ENCODE measurements at places on chromosomes 2 and 18.

GRCh38 chr2:12451726-12452125, 265.0 kb upstream of the TRIB2 start:
- DNase-seq: no peak

GRCh38 chr2:94997981-94998930, 27.3 kb upstream of the MAL start:
- no peak for DNase-seq

DNA sequence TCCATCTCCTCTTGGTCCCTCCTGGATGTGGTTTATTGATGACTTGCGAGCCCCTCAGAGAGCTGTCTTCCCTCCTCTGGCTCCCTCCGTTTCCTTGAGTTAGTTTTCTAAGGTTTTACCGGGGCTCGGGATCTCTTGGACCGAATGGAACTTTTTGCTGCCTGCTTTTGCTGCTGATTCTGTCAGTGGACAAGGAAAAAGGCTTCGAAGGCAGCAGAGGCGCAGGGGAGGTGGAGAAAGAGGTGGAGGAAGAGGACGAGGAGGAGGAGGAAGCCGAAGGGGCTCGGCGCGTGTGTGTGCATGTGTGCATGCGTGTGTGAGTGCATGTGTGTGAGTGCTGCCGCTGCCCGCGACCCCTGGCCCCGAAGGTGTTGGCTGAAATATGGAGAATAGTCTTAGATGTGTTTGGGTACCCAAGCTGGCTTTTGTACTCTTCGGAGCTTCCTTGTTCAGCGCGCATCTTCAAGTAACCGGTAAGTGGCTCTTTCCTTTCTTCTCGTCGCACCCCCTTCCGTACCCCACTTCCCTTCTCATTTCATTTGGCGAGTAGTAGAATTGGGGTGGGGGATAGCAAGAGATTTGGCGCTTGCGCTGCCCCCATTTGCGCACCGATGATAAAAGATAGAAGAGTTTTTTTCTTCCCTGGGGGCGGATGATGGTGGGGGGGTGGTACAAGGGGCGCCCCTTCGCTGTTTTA, 557 bp downstream of the DCC start:
- no peak for DNase-seq

GRCh38 chr2:26959331-26959730, 11.1 kb upstream of the MAPRE3 start:
- no peak for DNase-seq

GRCh38 chr2:101146535-101146934, 4.6 kb downstream of the TBC1D8 start:
- no peak for DNase-seq

GRCh38 chr2:233453111-233453915, 99.0 kb downstream of the DGKD start:
- no peak for DNase-seq

DNA sequence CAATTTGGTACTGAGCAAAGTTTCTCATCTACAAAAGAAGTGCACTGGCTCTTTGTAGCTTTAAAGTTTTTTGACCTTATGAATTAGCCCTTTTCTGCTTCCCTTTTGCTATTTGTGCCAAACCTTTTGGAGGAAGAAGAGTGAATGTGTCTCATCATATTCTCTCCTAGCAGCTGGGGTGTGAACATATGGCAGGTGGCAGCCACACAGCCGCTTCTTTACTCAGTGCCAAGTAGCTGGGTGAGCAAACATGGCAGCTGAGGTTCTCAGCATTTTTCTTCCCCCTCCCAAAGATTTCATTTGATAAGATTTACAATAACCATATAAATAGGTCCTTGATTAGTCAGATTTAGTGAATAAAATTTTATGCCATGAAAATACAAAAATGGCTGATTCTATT, 46.7 kb upstream of the STK17B start:
- no peak for DNase-seq

- no peak for DNase-seq
Measured at GRCh38 chr2:191247381-191248057, 2.3 kb downstream of the MYO1B start.

DNA sequence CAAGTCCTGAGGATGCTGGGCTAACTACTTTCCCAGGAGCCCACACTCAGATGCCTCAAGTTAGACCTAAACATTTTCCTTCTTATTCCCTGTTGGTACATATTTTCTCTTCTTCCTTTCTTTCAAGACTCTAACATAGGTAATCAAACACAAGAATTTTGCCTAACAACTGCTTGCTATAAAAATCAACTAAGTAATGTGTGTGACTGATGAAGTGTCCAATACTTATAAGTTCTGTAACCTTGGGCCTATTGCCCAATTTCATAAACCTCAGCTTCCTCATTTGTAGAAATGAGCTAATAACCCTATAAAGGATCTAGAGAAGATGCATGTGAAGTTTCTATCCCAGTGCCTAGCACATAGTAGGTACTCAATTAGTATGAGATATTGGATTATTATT, 31.6 kb upstream of the PIK3C3 start:
- no peak for DNase-seq

- DNase-seq: no peak
Measured at GRCh38 chr2:98665677-98666076, 57.3 kb downstream of the UNC50 start.

DNA sequence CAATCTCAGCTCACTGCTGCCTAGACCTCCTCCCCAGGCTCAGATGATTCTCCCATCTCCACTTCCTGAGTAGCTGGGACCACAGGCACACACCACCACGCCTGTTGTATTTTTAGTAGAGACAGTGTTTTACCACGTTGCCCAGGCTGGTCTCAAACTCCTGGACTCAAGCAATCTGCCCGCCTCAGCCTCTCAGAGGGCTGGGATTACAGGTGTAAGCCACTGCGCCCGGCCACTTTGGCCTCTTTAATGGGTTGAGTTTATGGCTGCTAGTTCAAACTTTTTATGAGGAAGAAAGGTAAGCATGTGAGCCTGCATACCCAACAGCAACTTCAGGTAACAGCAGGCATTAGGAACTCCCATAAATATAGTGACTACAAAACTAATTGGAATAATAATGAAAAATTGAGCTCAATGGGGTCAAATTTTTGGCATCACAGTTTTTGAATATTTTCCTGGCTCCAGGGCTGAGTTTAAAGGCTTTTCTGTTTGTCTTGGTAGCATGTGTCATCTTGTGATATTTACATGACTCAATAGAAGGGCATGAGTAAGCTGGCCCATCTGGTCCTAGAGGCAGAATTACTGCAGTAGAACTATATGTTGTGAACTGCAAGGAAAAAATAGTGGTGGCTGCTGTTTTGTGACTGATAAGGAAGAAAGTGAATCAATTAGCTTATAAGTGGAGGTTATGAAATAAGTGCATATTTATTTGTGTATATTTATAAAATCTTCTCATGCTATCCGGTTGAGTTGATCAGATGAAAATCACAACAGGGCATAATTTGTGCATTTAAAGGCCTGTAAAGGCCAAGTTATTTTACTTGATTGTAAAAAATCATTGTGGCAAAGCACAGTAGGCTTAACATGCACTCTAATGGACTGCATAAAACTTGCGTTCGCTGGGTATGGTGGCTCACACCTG, 24.8 kb downstream of the GALM start:
- DNase-seq: no peak

DNA sequence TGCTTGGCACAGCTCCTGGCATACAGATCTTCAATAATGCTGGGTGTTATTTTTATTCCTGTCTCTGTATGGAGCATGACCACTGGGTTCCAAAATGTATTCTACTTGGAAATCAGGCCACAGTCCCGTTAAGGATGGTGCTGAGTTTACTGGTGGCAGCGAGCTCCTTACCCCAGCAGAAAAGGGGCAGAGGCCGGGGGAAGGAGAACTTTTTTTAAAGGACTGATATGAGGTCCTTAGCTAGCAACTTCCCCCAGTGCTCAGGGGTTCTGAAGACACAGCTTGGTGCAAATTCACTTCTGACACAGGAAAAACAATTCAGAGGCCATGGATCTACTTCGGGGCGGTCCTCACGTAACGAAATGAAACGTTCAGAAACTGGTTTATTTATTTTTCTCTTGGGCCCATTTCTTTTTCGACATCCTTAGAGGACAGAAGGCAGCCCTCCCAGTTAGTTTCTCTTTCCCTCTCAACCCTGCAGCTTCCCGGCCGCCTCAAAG, 872 bp downstream of the RDH14 start:
- no peak for DNase-seq

- DNase-seq: no peak
Measured at GRCh38 chr2:72765997-72766609, 59.7 kb downstream of the EXOC6B start.

- DNase-seq: no peak
Measured at GRCh38 chr2:15729709-15730544, 138.3 kb downstream of the DDX1 start.

- no peak for DNase-seq
Measured at GRCh38 chr2:215652388-215652787, 216.5 kb upstream of the FN1 start.

- no peak for DNase-seq
Measured at GRCh38 chr2:203948733-203949132, 12.2 kb downstream of the ICOS start.

DNA sequence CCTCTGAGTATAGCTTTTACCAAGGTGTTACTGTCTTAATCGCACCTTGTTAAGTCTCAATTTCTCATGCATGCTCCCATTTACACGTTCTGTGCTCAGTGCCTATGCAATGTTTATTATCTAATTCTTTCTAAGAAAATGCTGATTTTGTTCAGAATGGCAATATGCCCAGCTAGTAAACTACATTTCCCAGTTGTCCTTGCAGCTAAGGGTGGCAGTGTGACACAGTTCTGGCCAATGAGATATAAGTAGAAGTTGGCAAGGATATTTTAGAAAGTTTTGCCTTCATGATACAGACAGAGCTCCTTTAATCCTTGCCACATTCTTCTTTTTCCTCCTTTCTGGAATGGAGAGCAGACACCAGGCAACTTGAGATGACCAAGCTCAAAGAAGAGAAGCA, 45.3 kb downstream of the POLE4 start:
- DNase-seq: no peak
